ENCODE measurements at places on chromosomes 11 and 22. TPM values are rescaled to one million over a fixed set of nuclear protein-coding genes. Genes with fewer than 3 reads are reported as not detected.

RIMBP3C gene
- total RNA-seq: not detected

SCUBE2 gene
- total RNA-seq: 0.50 TPM

PARVA gene
- total RNA-seq: 58.1 TPM

NLRP10 gene
- total RNA-seq: not detected

LGR4 gene
- 15.3 TPM for total RNA-seq
